ENCODE measurements at places on chromosomes 1 and 21.

DNA sequence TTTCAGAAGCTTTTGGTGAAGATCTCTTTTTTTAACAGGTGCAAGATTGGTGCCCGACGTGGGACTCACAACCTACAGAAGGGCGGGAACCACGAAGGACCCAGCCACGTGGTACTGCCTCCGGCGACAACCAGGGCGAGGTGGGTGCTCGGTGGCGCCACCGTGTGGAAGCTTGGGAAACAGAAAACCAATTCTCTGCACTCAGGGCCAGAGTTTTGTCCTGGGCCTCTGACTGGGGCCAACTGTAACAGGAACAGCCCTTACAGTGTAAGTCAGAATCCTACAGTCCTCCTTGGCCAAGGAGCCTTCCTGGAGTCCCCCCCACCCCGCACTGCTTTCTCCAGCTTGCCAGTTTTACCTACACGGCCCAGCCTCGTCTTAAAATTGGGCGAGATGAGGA, 11.6 kb upstream of the S100A7A start:
- no peak for DNase-seq

DNA sequence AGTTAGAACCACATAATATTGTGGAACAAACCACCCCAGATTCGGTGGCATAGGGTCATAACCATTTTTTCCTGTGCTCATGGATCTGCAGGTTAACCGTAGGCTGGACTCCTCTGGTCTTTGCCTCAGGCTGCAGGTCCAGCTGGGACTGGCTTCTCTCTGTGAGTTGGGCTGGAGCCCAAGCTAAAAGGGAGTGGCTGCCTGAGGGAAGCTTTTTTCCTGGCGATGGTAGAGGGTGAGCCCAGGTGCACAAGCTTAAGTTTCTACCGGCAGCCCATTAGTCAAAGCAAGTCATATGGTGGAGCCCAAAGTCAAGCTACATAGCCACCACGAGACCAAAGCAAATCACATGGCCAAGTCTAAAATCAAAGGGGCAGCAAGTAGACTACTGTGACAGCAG, 13.8 kb downstream of the EPHX4 start:
- no peak for DNase-seq

GRCh38 chr1:230283678-230284077, 142.5 kb downstream of the PGBD5 start:
- DNase-seq: no peak

- no peak for DNase-seq
Observed at GRCh38 chr1:118987468-118988185, 516 bp downstream of the TBX15 start.

GRCh38 chr21:44949779-44950198, 10.0 kb downstream of the SLX9 start:
- peak; percentile 64 for DNase-seq

DNA sequence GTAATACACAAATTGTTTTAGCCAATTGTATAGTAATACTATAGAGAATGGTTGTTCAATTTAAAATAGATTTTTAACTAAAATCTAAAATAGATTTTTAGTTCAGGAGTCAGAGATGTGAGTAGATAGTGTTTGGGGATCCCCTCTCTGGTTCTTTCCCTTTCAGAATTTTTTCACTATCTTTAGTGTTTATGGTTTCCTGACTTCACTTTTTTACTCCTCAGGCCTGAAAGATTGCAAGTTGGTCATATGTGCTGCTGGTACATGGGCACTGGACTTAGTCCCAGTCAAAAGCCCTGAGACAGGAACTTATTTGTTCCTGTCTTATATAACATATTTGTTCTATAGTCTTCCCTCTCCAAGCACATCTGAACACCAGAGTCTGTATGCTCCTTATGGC, 96.8 kb upstream of the ATP1B1 start:
- no peak for DNase-seq

DNA sequence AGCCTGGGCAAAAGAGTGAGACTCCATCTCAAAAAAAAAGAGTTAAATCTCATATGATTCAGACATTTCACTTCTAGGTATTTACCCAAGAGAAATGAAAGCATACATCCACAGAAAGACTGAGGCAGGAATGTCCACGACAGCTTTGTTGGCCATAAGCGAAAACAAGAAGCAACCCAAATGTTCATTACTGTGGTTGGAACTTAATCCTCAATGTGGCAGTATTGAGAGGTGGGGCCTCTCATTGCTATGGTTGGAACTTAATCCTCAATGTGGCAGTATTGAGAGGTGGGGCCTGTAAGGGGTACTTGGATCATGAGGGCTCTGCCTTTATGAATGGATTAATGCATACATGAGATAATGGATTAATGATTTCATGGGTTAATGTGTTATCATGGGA, 15.2 kb downstream of the C21orf58 start:
- DNase-seq: no peak

DNA sequence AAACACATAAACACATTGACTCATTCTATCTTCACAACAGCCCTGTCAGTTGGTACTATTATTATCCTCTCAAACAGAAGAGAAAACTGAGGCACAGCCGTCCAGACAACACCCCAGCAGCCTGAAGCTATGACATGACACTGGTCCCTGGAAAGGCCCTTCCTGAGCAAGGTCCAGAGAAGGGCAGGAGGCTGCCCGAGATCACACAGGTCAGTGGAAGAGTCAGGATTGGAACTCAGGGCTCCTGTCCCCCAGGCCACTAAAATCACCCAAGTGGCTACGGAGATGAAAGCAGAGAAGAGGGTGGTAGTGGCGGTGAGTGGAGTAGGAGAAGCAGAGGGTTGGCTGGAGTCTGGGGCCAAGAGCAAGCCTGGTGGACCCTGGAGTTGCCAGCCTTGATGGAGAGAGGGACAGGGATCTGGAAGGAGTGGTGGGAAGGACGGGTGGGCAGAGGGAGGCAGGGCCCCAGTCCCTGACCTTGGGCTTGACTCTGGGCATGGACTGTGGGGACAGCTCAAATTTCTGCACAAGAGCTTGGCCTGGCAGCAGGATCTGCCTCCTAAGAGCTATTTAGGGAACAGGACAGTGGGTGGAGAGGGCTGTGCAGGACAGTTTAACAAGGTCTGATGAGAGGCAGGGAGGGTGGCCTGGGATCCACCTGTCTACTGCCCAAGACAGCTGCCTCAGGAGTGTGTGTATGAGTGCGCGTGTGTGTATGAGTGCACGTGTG, 15.8 kb downstream of the MYOM3 start:
- no peak for DNase-seq
